Globus pallidus (tissue), 1 donor: ENCODE measurements at places on chromosomes 1 and 21.

DNA sequence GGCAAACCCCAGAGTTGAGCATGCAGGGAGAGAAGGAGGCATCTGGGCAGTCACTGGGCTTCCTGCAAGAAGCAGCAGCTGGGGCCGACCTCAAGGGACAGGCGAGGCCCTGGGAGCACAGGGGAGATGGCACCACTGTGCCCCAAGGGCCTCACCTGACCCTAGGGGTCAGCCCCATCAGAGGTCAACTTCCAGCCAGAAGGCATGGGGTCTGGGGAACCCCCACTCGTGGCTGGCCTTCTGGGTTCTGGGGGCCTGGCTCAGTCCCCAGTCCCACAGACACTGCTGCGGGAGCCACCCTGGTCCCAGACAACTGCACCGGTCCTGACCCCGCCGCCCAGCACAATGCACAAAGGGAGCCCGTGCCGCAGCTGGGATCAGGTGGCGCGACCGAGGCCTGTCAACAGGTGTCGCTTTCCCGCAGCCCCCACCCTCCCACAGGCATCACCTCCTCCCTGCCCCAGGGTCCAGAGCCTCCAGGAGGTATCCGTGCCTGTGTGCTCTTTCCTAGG, 6.2 kb downstream of the WNT9A start:
- no peak for DNase-seq

- no peak for DNase-seq
Observed at GRCh38 chr21:27221077-27221476, 254.2 kb upstream of the ADAMTS5 start.

- DNase-seq, result peak; percentile 34
Observed at GRCh38 chr1:1788646-1789431, 10.6 kb upstream of the NADK start.

DNA sequence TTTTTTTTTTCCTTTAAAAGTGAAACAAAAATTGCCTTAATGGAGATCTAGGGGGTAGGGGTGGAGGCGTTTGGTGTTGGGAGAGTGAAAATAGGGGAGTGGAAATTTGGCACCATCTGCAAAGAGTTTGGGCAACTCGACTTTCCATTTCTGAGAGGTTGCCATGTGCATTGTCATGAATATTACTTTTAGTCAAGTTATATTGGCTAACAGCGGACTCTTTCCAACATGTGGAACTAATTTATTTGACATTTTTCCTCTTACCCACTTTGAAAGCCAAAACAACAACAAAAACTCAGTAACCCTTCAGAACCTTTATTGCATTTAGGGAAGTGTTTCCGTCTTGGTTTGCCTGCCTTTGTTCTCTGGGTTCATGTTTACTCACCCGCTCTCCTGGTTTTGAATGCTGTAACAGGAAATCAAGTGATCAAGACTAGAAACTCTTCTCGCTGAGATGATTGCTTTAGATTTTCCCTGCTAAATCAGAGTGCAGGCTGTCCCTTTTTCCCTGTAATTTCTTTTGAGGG, 70.4 kb downstream of the CACHD1 start:
- peak; percentile 18 for DNase-seq

DNA sequence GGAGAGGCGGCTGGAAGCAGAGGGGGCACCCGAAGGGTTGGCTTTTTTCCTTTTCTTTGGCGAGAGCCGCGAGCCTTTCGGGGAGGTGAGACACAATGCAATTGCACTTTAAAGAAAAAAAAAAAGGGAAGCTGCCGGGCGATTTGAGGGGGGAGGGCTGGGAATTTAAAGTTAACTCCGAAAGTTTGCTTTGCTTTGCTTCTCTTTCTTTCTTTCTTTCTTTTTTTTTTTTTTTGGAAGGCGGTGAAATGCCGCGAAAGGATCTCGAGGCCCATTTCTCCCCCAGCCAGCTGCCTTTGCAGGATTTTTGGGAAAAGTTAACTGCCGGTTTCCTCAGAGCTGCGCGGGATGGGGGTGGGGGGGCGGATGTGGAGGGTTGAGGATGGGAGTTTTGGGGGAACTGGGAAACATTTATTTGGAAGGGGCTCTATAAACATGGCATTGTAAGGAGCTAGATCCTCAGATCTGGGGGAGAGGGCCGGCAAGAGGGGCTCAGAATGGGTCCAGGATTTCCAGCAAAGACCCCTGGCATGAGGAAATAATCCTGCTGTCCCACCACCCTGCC, 997 bp downstream of the ZNF362 start:
- peak; percentile 25 for DNase-seq

- no peak for DNase-seq
Observed at GRCh38 chr1:183331091-183331742, 87.0 kb downstream of the NMNAT2 start.

DNA sequence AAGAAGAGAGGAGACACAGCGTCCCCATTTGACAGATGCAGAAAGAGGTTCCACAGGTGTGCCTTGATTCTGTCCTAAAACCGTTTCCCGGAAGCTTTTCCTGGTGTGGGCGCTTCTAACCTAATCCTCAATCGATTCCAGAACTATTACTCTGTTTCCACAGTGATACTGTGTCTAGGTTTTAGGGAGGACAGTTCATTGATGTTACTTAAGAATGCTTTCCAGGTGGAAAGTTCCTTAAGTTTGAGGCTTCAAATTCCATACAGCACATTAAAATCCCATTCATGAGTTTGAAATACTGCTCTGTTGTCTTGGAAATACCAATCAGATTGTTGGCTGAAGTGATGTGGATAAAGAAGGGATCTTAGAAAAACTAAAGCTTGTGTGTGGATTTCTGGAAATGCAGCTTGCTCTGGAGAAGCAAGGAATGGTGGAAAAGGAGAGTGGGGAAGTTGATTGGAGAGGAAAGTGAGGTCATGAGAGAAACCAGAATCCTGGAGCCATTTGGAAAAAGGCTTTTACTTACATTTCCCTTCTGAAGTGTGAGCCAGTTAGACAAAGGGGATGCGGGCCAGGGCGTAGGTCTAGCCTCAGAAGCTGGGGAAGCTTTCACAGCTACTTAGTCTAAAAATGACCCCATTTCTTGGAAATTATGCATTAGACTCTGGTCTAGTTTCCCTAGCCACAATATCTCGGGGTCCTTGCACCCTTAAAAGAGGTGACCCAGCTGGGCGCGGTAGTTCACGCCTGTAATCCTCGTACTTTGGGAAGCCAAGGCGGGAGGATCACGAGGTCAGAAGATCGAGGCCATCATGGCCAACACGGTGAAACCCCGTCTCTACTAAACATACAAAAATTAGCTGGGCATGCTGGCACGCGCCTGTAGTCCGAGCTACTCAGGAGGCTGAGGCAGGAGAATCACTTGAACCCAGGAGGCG, 6.7 kb downstream of the ELF3 start:
- DNase-seq, result no peak
